Neural crest cell (in vitro differentiated cells): ENCODE measurements at places on chromosomes 16 and 17.

DNA sequence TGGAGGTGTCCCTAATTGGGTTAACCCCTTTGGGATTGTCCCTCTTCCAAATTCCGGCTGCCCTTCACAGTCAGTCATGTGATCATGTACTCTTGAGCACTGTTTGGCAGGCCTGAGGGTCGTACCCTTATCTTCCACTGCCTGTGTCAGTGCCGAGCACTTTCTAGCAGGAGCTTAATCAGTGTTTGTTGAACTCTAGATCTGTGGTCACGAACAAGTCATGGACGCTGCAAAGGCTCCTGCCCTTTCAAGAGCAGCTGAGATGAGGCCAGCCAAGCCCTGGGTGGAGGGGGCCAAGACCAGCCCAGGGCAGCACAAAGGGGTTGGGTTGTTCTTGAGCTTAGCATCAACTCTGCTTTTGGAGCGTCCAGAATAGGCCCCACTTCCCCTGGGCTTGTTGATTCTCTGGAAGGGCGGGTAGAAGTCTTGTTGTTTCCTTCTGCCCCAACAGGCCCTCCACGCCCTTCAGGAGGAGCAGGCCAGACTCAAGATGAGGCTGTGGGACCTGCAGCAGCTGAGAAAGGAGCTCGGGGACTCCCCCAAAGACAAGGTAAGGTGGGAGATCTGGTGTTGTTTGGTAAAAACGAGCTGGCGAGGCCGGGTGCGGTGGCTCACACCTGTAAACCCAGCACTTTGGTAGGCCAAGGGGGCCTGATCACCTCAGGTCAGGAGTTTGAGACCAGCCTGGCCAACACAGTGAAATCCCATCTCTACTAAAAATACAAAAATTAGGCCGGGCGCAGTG lies 5.3 kb downstream of the IFI35 start:
- no peak for DNase-seq

DNA sequence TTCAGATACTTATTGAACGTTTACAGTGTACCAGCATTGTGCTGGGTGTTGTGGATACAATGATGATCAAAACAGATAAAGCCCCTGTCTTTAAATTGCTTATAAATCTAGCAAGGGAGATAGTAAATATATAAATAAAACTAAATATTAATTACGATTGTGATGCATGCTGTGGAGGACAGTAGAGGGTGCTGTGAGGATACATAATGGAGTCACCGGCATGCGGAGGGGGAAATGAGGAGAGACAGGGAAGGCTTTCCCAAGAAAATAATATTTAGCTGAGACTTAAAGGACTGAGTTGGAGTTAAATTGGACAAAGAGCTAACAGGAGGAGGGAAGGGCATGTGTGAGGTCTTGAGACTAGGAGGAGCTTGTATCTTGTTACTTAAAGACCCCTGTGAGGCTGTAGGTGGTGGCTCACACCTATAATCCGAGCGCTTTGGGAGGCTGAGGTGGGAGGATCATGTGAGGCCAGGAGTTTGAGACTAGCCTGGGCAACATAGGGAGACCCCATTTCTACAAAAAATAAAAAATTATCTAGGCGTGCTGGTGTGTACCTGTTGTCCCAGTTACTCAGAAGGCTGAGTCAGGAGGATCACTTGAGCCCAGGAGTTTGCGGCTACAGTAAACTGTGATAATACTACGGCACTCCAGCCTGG lies 2.4 kb downstream of the DHRS7B start:
- DNase-seq = no peak

DNA sequence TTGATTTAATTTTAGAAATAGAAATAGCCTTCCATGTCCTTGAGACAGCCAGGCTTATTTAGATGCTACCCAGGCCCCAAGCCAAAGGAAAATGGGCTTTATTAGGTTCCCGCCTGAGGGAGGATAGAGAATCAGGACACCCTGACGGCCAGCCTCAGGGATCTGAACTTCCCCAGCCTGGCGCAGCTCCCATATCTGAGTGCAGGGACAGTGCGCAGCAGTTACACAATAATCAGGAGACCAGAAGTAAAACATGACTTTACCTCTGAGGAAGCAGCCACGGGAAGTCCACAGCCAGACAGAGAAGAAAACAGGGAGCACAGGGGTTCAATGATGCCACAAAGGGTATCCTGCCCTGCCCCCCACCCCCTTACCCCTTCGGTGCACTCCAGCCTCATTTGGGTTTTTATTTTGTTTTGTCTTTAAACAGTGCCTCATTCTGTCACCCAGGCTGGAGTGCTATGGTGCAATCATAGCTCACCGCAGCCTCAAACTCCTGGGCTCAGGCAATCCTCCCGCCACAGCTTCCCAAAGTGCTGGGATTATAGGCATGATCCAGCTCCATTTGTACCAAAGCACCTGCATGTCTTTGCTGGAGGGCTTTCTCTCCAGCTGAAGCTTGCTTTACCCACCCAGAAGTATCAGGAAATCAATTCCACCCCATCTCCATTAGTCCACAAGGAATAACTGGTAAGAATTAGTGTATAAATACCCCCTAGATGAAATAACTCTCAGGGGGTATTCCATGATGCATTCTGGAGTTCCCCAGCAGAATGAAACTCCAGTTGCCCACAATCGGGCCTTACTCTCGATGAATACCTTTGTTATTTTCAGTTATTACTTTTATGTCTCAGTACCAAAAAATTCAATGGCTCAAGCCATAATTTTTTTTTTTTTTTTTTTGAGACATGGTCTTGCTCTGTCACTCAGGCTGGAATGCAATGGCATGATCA lies 21.9 kb downstream of the ORC6 start:
- DNase-seq = no peak

DNA sequence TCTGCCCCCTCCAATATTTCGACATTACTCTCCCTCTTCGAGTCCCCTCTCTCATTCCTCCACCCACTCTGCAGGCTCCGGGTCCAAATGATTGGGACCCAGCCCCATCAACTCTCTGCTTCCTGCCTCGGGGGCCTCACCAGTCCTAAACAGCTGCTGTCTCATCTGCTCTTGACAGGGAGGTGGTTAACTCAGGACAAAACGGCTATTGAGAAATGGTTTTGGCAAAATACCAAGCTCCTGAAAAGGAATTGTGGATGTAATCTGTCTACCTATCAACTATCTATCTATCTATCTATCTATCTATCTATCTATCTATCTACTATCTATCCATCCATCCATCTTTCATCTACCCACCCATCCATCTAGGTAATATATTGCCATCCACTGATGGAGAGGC lies 2.2 kb downstream of the CD300H start:
- no peak for DNase-seq

GRCh38 chr17:44222112-44222869 lies 2.8 kb upstream of the UBTF start:
- DNase-seq = peak; percentile 40

DNA sequence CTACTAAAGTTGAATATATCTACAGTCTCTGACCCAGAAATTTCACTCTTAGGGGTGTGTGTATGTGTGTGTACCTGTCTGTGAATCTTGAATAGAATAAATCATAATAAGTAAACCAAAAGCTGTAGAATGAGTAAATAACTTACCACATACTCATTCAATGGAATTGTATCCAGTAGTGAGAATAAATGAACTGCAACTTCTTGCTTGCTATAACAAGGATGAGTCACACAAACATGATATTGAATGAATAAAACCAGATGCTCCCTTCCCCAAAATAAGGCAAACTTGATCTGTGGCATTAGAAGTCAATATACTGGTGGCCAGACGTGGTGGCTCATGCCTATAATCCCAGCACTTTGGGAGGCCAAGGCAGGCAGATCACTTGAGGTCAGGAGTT lies 259.8 kb upstream of the MON1B start:
- no peak for DNase-seq

DNA sequence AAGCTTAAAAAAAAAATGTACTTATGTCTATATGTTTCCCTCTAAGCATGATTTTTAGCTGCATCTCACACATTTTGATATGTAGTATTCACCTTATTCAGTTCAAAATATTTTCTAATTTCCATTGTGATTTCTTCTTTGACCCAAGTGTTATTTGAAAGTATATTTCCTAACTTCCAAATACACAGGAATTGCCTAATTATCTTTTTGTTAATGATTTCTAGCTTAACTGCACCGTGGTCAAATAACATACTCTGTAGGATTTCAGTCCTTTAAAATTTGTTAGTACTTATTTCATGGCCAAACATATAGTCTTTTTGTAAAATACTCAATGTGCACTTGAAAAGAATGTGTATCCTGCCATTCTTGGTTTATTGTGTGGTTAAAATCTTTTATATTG lies 11.3 kb downstream of the TMEM220 start:
- no peak for DNase-seq

DNA sequence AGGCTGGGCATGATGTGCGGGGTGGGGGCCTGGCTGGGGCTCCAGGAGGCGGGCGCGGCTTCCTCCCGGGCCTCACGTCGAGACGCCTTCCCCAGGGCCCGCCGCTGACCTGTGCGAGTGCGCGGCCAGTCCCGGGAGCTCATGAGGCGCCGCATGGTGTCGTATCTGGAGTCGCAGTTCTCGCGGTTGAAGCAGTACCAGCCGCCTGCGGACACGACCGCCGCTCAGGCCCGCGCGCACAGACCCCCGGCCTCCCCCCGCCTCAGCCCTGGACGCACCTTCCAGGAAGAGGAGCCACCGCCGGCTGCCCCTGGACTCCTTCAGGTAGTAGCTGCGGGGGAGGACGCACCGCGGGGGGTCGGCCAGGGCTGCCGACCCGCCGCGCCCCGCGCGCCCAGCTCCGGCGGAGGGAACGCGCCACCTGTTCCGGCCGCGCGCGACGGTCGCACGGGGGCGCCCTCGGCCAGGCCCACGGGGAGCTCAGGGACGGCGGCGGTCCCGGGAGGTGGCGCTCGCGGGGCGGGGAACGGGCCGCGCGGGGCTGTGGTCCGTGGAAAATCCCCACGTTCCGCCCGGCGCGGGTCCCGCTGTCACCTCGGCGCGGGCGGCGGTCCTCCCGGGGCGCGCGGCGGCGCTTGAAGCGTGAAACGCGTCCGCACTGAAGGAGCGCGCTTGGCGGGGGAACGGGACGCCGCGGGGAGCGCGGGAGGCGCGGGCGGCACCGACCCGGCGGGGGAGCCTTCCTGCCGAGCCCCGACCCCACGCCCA lies 1.4 kb downstream of the NOTUM start:
- DNase-seq = peak; percentile 59

GRCh38 chr17:57861000-57861789 lies 11.4 kb upstream of the MRPS23 start:
- no peak for DNase-seq

- no peak for DNase-seq
These were observed 16.2 kb downstream of the KRABD2 start for GRCh38 chr17:8360260-8360659.

GRCh38 chr16:26697807-26698206 lies 368.9 kb upstream of the C16orf82 start:
- no peak for DNase-seq

GRCh38 chr17:39822051-39822451 lies 42.1 kb downstream of the IKZF3 start:
- no peak for DNase-seq

- no peak for DNase-seq
These were observed at the start of gene ATP2A1 for GRCh38 chr16:28878083-28878926. TSS of gene ATP2A1 (plus strand) at chr16:28878488. CDS start at chr16:28878672, 184 bp downstream.

GRCh38 chr16:77344341-77344740 lies 90.5 kb downstream of the ADAMTS18 start:
- DNase-seq = no peak

GRCh38 chr16:77963185-77964044 lies 58.9 kb upstream of the CLEC3A start:
- DNase-seq = no peak

DNA sequence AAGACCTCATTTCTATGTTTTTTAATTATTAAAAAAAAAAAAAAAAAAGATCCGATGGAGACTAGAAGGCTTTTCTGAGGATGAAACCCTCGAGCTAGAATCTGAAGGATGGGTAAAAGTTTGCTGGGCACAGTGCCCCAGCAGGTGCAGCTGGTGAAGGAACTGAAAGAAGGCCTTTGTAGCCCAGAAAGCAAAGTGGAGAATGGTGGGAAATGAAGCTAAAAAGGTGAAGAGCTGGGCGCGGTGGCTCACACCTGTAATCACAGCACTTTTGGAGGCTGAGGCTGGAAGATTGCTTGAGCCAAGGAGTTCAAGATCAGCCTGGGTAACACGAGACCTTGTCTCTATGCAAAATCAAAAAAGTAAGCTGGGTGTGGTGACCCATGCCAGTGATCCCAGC lies 50.3 kb upstream of the SEC14L1 start:
- no peak for DNase-seq

DNA sequence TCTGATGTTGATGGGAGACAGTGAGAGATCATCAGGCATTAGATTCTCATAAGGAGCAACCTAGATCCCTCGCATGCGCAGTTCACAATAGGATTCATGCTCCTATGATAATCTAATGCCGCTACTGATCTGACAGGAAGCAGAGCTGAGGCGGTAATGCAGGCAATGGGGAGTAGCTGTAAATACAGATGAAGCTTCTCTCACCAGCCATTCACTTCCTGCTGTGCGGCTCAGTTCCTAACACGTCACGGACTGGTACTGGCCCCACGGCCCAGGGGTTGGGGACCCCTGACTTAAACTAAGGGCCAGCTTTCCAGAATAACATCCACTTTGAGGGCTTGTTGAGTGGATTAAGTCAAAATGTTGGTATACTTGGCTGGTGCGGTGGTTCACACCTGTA lies 2.6 kb upstream of the TMEM219 start:
- no peak for DNase-seq

DNA sequence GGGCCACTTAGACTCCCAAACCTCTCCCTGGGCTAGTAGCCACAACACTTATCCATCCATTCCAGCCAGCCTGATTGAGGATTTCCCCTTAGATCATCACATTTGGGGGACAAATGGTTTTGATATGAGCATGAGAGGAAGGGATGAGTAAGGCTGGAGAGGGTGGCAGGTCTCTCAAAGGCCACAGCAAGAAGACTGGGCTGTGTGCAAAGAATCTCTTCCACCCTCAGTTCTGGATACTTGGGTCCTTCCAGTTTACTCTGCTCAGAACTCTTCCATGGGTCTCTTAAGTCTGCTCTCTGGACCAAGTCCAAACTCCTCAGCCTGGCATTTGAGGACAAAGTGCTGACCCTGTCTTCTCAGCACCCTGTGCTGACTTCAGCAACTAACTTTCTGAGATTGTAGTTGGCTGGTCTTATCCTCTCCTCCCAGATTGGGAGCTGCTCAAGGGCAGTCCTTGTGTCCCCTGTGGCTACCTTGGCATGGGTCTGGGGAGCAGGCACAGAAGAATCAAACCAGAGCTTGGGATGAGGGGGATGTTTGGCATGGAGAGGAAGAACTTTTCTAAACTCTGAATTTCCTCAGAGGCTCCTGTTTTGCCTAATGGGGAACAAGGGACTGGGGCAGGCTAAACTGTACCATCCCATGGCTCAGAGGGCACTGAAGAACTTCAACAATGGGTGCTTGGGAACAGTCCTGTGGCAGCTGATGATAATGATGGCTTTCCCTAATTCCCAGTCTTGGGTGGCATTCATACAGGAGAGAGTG lies 3.1 kb upstream of the NFATC3 start:
- no peak for DNase-seq
